Liver (tissue), 10 donors: ENCODE measurements at places on chromosomes 2 and 18.
A peak's percentile ranks its signal among the peaks of the same experiment; 100 is the strongest.

GRCh38 chr2:130824492-130825061, 12.1 kb upstream of the ARHGEF4 start:
- DNase-seq, result no peak

DNA sequence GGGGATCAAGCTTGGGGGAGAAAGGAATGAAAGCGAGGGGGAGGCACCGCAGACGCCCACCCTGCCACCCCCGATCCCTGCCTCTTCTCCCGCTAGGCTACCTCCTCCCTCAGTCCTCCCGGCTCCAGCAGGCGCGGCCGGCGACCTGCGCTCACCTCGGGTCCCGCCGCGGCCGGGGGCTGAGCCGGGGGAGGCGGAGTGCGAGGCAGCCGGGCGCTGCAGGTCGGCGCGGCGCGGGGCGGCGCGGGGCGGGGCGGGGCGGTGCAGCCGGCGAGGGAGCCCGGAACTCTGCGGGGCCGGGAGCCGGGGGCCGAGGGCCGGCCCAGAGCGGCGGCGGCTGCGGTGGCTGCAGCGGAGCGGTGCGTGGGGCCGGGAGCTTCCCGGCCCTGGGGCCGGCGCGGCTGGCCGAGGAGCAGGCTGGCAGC, 477 bp downstream of the ACVR1 start:
- peak; percentile 58 for DNase-seq

DNA sequence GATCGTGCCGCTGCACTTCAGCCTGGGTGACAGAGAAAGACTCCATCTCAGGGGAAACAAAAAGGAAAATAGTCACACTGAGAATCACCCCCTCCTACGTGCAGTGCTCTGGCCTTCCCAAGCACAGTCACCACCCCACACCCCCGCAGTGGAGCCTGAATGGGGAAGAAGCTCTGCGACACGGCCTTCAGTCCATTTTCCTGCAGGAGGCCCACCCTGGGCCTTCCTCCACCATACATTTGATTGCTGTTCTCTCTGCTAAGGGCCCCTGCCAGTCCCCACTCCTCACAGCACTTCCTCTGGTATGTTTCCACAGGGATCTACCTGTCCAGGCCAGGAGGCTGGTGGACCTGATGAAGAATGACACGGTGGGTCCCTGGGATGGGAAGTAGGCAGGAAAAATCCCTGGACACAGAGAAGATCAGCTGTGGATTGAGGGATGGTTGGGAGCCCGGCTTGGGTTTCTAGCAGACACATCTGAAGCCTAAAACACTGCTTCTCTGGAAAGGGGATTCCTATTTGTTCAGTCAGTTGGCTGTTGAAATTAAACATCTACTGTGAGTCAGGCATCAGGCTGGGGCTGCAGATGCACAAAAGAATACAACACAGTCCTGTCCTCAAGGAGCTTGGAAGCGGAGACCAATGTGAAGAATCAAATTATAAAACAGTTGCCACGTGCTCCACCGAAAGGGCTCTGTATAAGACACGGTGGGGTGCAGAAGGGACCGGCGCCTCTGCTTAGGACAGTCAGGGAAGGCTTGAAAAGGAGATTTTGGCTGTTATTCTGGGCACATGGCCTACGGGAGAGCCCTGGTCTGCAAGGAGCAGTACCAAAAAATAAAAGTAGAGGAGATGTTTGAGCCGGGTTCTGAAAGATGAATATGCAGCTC, 82.2 kb downstream of the PLB1 start:
- no peak for DNase-seq

GRCh38 chr18:51426996-51427395, 229.5 kb upstream of the MEX3C start:
- no peak for DNase-seq

- DNase-seq, result no peak
These were observed 31.1 kb upstream of the GMCL1 start for GRCh38 chr2:69798290-69798908.

DNA sequence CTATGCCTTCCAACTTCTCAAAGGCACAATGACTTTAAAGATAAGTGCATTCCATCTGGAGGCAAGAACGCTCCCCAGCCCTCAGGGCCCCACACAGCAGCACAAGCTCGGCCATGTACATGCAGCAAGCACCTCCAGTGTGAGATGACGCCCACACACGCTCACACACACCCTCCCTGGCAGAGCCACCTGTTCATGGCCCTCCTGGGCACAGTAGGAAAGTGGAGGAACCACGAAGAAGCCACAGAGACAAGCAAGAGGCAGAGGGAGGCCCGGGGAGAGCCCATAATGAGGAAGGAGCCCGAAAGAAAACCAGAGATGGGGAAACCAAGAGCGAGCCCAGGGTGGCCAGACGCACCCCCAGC, 21.7 kb downstream of the BIN1 start:
- DNase-seq, result no peak
